ENCODE measurements at places on chromosomes 5 and 9. TPM values are rescaled to one million over a fixed set of nuclear protein-coding genes. Genes with fewer than 3 reads are reported as not detected.

The CER1 gene
- not detected for total RNA-seq

The SPAAR gene
- not detected for total RNA-seq

The GPX3 gene
- 4.4 TPM for total RNA-seq

The ARSI gene
- not detected for total RNA-seq

The LCN1 gene
- total RNA-seq = not detected

The SPINK9 gene
- not detected for total RNA-seq

The ZDHHC11 gene
- 0.12 TPM for total RNA-seq

The KLHL3 gene
- total RNA-seq = 0.72 TPM

The TNC gene
- 167 TPM for total RNA-seq

The PCDHA1 gene
- total RNA-seq = not detected

The NOXA1 gene
- total RNA-seq = not detected

The CCL21 gene
- not detected for total RNA-seq

Measured in RPMI7951 (cell line).